ENCODE measurements at places on chromosomes 13 and 19.

- no peak for DNase-seq
Measured at GRCh38 chr13:58051807-58052375, 420.3 kb downstream of the PCDH17 start.

DNA sequence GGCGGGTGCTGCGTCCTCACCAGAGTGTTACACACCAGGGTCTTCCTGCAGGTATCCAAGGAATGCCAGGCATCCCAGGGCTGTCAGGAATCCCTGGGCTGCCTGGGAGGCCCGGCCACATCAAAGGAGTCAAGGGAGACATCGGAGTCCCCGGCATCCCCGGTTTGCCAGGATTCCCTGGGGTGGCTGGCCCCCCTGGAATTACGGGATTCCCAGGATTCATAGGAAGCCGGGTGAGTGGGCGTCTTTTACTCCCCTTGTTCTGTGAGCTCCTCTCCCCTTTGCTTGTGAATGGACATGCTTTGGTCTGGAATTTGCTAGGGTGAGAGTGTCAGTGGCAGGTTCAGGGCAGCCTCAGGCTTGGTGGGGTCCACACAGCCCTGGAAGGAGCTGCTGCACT is 75.9 kb downstream of the RAB20 start:
- no peak for DNase-seq

DNA sequence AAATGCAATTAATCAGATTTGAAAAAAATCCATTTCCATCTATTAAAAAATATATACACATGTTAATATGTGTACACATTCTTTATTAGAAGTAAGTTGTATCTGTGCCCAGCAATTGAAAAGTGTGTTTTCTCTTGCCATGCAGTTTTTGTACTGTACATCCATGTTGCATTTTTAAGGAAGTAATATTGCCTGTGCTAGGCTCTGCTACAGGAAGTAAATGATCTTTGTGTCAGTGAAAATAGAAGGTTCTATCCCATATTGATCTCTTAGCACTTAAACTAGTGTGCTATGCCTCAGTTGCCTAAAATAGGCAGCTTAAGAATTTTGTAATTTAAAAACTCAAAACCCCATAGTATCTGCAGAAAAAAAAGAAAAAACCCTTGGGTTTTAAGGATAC is 122.5 kb downstream of the CDK8 start:
- DNase-seq: peak; percentile 71

DNA sequence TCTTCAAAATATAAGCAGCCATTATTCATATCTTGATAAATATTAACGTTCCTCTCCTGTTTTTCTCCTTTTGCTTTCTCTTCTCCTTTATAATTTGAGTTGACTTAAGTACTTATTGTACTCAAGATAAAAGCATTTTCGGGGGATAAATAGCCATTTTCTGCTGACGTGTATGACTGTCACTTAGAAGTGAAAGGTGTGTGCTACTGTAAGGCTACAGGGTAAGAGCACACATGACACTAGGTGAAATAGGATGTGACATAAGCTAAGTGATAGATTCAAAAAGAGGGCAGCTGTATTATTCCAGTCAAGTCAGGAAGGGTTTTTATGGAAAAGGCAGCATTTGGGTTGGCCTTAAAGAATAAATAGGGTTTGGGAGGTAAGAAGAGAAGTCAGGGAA is 128.5 kb downstream of the GPC6 start:
- no peak for DNase-seq

GRCh38 chr13:48660361-48661076 is 6.8 kb downstream of the CYSLTR2 start:
- DNase-seq: peak; percentile 97

DNA sequence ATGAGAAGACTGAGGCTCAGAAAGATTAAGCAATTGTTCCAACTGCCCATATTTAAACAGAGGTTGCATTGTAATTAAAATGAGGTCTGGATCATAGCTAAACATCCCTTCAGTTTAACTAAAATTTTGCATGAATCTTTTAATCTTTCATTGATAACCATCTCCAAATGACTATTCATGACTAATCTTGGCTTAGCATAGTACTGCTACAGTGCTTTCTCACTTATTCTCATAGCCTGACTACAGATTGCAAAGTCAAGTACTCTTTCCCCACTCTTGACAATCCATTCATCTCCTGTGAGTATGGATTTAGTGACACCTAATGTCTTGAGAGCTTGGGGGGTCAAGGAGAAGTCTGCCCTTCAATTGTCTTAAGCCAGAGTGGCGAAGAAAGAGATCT is 258.4 kb downstream of the RFC3 start:
- no peak for DNase-seq

DNA sequence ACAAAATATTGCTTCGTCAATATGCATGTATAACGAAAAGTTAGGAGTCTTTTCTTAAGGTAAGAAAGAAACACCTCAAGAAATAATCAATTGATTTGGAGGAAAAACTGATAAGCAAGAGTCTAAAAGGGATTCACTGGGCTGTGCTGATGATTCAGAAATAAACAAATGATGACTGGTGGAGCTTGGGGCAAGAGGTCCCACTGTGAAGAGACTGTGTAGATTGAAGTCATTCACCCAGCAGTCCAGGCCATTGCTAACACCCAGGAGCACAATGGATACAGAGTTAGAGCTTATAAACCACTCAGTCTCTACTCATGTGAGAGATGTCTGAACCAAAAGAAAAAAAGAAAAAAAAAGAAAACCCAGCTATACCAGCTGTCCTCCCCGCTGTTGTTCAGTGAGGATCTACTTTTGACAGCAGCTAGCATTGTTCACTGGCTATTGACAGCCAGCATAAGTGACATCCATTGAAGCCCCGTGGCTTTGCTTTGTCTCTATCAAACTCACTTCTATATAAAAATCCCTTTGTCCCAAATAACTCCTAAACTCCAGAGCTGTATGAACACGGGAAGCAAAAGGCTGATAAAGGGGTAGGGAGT is 255.5 kb downstream of the KCTD12 start:
- DNase-seq: no peak

DNA sequence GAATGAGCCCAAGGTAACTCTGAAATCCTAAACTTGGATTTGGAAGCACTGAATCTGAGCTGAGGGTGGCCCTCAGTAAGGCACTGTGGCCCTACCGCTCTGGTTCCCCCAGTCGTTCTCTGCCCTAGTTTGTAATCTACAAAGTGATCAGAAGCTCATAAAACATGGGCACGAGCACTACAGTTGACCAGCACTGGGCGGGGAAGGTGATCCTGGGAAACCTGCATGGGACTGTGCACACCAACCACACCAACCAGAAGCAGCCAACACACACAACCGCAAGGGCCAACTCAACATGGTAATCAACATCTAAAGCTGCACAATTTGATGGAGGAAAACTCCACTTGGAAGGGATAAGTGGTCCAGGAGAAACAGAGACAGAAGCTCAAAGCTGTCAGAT is 22.9 kb downstream of the SLC7A1 start:
- no peak for DNase-seq

DNA sequence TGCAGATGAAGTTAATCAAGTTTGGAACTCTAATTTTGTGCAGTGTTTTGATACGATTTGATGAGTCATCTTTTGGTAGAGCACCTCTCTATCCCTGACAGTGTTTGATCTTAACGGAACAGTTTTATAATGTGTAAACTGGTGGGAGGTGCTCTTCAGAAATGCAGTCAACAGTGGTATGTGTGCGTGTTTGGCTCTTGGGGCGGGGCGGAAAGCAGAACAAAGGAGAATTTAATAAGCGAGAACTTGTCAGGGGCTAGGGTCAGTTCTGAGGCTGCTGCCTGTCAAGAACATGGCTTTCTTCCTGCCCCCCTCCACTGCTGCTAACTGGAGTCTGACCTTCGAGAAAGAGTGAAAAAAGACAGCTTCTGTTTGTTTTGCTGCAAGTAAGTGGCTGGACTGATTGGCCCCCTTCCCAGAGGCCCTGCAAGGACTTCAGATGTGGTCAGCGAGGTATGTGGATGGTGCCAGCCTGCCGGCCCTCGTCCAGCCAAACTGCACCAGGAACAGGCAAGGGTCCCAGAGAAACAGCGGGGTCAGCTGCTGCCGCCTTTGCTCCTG is 40.8 kb downstream of the BBC3 start:
- no peak for DNase-seq

DNA sequence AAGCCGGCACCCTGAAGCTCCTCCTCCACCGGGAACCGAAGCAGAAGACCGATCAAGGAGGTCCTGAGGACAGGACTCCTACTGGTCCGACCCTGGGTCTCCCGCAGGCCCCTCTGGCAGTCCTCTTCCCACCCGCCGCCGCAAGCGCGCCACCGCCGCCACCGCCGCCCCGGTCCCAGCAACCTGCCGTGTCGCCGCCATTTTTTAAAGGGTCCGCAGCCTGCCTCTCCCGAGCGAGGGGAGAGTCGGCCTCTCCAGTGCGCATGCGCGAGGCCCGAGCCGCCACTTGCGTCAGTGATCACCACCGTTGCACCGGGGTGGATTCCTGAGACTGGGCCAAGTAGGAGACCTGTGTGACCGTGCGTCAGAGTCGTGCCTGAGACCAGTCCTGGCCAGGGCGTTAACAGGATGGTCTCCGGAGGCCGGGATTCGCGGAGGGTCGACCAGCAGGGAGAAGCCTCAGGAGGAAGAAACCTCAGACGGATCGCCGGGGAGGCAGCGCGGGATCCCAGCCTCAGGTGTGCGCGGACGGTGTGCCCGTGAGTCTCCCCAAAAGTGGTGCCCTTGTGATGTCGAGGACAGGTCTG is 51.6 kb downstream of the ZNF146 start:
- no peak for DNase-seq

GRCh38 chr13:41601718-41602445 is 144.5 kb downstream of the RGCC start:
- no peak for DNase-seq

DNA sequence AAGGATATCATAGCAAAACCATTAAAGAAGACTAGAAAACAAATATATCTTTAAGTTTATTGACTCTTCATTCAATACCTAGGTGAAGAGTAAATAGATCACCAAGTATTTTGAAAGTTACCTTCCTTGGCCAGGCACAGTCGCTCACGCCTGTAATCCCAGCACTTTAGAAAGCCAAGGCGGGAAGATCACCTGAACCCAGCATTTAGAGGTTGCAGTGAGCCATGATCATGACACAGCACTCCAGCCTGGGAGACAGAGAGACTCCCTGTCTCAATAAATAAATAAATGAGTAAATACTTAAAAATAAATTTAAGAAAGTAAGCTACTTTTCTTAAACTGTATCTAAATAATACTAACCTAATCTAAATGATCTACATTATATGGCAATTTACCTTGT is 8.9 kb upstream of the WBP4 start:
- DNase-seq: no peak

DNA sequence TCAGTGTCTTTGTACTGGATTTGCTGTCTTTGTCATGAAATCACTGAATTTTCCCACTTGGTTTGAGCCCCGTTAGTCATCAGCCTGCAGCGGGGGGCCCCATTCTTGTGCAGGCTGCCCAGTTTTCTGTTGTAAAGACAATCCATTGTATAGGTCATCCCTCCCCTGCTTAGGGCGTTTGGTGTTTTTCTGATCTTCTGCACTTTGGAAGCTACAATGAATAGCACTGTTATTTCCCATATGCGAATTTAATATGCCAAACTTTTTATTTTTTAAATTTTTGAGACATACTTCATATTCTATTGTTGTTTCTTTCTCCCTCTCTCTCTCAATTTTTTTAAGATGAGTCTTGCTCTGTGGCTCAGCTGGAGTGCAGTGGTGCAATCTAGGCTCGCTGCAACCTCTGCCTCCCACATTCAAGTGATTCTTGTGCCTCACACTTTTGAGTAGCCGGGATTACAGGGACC is 9.0 kb downstream of the SLC27A1 start:
- no peak for DNase-seq

DNA sequence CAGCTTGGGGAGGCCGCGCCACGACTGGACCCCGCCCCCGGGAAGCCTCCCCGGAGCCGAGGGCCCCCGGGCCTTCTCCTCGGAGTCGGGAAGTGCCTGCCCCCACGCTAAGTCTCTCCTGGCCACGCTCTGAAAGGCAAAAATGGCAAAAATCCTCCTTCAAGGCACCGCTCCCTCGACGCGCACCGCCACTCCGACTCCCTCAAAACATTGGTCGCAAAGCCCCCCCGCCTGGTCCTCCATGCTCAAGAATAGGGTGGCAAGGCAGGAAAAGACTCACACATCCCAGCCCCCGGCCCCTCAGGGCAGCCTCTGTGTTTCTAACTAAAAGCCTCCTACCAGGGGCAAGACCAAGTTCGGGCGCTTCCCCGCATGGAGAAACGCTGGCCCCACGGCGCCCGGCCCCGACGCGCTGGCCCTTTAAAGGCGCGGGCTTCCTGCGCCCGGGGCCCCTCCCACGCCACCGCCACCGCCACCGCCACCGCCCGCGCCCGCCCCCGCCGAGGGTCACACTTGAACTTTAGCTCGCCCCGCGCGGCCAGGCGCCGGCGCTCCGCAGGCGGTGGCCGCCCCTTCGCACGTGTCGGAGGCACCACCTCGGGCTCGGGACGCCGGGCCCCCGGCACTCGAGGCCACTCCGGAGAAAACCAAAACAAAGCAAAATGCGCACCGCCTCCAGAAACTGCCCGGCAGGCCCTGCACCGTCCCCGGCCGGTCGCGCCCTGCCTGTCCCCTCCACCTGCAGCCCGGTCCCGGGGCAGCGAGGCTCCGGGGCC is 1.9 kb downstream of the FOXO1 start:
- DNase-seq: no peak

DNA sequence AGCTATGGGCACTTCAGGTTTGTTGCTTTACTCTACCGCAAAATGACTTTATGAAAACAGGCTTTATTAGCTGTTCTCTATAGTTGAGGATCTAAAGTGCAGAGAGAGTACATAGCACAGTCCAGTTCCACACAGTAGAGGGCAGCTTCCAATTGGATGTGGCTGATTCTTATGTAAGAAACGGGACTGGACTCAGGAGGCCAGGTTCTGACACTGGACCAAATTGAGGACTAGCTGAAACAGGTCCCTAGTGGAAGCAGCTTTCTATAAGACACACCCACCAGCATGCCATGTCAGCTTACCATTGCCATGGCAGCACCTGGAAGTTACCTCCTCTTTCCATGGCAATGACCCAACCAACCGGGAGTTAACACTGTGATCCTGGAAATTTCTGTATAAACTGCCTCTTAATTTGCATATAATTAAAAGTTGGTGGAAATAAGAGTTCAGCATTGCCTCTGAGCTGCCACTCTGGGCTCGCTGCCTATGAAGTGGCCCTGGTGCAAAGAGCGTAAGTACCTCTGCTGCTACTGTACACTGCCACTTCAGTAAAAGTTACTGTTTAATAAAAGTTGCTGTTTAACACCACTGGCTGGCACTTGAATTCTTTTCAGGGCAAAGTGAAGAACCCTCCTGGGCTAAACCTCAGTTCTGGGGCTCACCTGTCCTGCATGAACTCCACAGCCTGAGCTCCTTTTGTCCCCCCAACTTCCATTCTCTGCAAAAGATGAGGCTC is 211.9 kb upstream of the SLC10A2 start:
- DNase-seq: no peak
